Natural killer cell (primary cell): ENCODE measurements at places on chromosomes 11 and 22.

DNA sequence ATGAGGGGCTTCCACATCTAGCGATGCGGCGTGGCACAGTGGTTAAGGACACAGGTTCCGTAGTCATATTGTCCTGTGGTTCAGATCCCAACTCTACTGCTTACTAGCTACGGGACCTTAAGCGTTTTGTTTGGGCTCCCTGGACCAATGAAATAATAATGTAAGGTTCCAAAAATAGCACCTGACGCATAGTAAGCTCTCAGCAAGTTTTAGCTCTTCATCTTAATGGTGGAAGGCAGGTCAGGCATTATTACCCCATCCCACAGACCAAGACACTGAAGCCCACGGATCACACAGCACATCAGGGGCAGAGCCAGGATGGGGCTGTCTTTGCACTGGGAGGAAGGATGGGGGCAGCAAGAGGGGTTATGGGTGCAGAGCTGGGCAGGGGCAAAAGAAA, 13.0 kb downstream of the DNAJB13 start:
- no peak for DNase-seq

DNA sequence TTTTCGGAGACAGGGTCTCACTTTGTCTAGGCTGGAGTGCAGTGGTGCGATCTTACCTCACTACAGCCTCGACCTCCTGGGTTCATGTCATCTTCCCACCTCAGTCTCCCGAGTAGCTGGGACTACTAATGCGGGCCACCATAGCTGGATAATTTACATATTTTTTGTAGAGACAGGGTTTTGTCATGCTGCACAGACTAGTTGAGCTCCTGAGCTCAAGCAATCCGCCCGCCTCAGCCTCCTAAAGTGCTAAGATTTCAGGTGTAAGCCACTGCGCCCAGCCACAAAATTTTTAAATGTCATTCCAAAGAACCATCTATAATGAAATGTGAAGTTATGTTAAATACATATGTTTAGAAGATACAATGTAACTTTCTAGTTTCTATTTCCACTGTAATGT, 4747.7 kb upstream of the OR11H1 start:
- DNase-seq: no peak

GRCh38 chr22:42336527-42337227, 66.2 kb upstream of the TCF20 start:
- DNase-seq: no peak

GRCh38 chr11:70127653-70128434, 49.7 kb downstream of the ANO1 start:
- no peak for DNase-seq

DNA sequence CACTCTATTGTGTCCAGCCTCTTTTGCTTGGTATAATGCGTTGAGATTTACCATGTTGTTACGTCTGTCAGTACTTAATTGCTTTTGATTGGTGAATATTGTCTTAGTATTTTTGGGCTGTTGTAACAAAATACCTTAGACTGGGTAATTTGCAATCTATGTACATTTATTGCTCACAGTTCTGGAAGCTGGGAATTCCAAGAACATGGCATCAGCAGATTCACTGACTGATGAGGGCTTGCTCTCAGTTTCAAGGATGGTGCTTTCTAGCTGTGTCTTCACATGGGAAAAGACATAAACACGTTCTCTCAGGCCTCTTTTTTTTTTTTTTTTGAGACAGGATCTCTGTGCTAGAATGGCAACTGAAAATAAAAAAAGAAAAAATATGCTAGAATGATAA, 46.7 kb upstream of the INCENP start:
- no peak for DNase-seq

DNA sequence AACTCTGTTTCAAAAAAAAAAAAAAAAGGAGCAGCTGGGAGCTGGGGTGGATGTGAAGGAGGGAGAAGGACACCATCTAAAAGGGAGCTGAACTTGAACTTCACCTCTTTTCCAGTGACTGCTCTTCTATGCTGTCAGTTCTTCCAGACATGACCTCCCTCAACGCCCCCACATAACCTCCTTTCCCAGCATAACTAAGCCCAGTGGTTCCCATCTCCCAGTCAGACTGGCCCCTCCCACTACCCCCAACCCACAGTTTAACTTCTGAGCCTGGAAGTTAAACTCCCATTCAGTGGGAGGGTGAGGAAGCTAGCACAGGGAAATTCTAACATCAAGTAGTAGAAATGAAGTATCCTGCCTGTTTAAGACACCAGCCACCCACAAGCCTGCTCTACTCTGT, 1.8 kb downstream of the ARHGAP1 start:
- DNase-seq: no peak

DNA sequence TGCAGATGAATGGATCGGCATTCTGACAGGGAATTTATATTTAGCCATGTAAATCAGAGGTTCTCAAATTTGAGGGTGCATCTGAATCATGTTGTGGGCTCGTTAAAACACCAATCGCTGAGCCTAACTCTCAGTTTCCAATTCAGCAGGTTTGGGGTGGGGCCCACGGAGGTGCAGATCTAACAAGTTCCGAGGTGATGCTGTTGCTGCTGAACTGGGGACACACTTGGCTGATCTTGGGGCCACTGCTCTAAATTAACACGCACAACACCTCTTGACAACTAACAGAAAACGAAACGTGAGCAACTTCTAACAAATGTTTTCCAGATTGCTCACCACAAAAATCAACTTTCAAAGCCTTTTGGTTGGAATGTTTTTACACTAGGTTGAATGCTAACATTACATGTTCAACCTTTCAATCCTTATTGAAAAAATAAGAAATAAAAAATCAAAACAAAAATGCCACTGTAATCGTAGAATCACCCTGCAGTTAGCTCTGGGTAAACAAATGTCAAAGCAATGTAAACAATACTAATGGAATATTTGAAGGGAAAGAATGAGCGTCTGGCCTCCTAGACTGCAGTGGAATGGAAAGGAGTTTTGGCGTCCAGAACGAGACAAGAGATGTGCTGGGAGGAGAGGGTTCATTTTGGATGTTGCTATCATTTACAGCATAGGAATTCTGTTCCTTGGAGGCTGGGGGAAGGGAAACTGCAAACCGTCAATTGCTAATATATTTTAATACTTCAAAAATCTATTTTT, 68.3 kb upstream of the SLC6A5 start:
- DNase-seq: no peak

- no peak for DNase-seq
Observed at GRCh38 chr22:40180403-40180802, 2.7 kb downstream of the TNRC6B start.

GRCh38 chr11:77409046-77409445, 64.8 kb downstream of the PAK1 start:
- no peak for DNase-seq

- no peak for DNase-seq
Observed at GRCh38 chr11:7530013-7530640, 16.3 kb downstream of the PPFIBP2 start.

DNA sequence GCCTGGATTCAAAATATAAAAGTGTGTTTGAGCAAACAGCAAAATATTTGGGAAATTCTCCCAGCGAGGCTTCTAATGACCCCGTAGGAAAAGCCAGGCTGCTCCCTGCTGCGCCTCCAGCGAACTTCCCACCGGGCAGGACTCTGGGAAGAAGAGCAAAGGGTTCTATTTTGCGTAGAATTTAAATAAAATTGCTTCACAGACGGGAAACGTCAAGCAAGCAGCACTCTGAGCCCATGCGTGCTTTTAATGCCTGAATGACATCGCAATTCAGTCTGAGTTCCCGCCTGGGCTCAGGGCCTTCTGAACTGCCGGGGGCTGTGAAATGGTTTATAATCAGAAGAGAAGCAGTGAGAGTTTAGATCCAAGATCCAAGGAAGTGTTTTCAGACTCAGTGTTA, 775.1 kb downstream of the BRD1 start:
- DNase-seq: no peak

GRCh38 chr22:48313175-48313830, 1514.4 kb downstream of the BRD1 start:
- no peak for DNase-seq

DNA sequence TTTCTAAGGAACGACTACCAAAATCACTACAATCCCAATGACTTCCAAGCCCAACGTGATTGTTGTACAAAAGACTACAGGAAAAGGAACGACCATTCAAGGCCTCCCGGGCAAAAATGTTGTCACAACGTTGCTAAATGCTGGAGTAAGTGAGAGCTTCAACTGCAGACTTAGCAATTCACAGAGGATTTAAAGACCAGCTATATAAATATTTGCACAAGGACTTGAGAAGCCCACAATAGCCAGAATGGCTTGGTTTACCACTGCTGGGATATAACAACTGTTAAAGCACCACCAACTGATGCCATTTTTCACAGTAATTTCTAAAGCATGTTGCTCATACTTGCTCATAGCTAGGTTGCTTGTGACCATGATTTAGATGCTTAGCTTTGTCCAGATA, 78.3 kb downstream of the EMSY start:
- DNase-seq: no peak

GRCh38 chr11:6472934-6473333, 807 bp downstream of the TRIM3 start:
- no peak for DNase-seq

DNA sequence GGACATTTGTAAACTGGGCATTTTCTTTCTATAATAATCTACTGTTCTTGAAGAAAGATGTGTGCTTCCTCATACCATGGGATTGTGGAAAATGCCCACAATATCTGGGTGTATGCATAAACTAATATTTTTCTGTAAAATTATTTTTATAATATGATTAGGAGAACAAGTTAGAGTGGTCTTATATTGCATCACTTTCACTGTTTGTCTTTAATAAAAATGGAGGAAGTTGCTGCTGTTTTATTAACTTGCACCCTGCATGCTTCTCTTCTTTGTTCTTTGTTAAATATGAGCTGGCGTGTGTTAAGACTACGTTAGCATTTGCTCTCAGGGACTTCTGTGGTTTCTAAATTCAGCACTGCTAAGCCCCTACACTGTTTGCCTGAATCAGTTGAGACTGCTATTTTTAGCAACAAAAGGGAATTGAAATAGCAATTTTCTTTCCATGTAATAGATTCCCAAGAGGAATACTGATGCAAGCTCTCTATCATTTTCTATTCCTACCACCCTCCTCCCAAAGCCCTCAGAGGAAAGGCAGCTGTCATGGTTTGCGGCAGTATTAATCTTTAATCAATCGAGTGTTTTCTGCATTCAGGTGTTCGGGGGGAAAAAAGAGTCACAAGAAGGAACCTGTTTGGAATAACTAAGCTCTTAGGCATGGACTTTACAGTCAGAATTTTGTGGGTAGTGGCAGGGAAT, 56.1 kb downstream of the HSD17B12 start:
- no peak for DNase-seq

GRCh38 chr11:14059491-14059890, 97.0 kb downstream of the SPON1 start:
- DNase-seq: no peak
